CD14-positive monocyte (primary cell): ENCODE measurements at places on chromosomes 4 and X. TPM values are rescaled to one million over a fixed set of nuclear protein-coding genes. Genes with fewer than 3 reads are reported as not detected.

Gene CENPVL1
- polyA plus RNA-seq = not detected

DNA sequence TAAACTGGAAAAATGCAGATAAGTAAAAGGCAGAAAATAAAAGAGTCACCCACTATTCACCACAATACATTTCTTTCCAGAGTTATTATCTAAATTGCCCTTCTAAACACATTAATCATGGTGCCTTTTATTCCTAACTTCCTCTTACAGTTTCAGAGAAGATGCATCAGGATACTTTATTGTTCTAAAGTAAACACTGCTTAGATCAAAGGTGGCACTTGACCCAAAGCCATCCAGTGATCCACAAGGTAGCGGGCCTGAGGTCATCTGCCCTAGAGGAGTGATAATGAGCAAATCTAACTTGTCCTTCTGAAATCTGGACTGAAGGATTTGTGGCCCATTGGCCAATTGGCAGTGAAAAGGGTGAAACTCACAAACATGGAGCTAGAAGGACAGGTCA is 12.0 kb upstream of the TMEM154 start:
- DNase-seq = no peak

- DNase-seq = no peak
These were observed 78.2 kb upstream of the C4orf54 start for GRCh38 chr4:99735822-99736221.

DNA sequence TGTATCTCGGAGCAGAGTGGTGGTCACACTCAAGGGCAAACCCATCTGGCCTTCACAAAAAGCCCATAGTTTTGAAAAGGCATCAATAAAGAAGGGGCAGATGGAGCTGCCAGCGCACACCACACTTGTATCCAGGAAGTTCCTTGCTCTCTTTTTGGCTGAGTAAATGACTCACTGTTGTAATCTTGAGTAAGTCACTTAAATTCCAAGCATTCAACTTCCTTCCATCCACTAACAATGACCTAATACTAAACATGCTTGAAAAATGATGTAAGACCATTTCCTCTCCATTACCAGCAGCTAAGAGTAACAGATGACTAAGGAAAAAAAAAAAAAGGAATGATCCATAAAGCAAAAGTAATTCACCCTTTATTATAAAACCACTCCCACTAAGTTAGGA is 32.4 kb upstream of the MYOZ2 start:
- DNase-seq = peak; percentile 89

Gene TAF7L
- not detected for polyA plus RNA-seq

Gene MAGED4
- polyA plus RNA-seq = not detected

DNA sequence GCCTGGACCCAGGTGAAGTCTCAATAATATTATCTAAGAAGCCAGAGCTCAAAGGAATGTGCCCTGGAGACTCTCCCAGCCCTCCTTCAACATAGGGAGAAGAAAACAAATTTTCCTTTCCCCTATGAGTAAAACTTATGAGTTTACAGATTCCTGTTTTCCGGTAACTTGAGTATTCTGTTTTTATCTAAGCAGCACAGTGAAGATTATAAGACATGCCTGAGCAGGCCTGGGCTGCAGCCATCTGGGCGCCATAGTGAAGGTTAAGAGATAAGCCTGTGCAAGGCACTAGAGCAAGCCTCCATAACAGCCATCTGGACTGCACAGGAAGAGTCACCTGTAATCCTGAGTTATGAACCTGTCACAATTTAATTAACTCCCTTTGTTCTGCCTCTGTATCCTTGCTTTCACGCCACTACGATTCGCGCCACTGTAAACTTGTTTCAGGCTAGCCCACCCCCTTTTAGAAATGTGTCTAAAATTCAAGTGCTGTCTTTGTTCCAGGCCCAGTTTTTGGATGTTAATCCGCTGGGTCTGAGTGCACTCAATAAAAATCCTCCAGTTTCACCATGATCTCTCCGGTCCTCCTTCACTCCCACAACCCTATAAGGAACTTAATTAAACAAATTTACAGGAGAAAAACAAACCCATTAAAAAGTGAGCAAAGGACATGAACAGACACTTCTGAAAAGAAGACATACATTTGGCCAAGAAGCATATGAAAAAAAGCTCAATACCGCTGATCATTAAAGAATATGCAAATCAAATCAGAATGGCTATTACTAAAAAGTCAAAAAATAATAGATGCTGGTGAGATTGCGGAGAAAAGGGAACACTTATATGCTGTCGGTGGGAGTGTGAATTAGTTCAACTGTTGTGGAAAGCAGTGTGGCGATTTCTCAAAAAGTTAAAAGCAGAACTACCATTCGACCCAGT is 189.5 kb downstream of the APBB2 start:
- no peak for DNase-seq

GRCh38 chrX:125786316-125786715 is 379.8 kb downstream of the DCAF12L2 start:
- DNase-seq = no peak

- DNase-seq = no peak
These were observed 49.2 kb upstream of the SCRG1 start for GRCh38 chr4:173448103-173448502.
